ENCODE measurements at places on chromosomes 1 and 21. TPM values are rescaled to one million over a fixed set of nuclear protein-coding genes. Genes with fewer than 3 reads are reported as not detected.
A peak's percentile ranks its signal among the peaks of the same experiment; 100 is the strongest.

DNA sequence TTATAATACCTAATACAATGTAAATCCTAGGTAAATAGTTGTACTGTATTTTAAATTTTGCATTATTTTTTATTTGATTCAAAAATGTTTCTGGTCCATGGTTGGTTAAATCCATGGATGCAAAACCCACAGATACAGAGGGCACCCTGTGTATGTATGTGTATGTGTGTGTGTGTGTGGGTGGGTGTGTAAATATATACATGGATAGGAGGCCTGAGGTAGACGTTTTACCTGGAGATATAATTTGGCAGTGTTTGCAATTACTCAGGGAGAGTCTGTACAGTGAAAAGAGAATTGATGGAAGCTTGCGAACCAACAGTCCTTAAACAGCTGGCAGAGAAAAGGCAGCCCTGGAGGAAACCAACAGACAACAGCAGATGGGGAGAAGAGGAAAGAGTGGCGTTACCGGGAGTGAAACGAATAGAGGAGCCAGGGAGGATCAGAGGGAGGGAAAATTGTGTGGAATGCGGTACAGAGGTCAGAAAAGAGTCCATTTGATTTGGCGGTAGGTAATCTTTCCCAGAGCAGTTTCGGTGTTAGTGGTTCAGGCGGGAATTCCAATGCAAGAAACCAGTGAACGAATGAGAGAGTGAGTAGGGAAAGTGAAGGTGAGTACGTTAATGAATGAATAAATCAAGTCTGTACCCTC lies 47.9 kb upstream of the NBL1 start:
- H3K36me3 ChIP-seq = no peaks in the 10 kb centered on the region
- H3K4me3 ChIP-seq = peak overlapping the region; percentile 94
- peak overlapping the region; percentile 80 for H3K27ac ChIP-seq
- no peaks in the 10 kb centered on the region for H3K27me3 ChIP-seq
- DNase-seq = no peak

DNA sequence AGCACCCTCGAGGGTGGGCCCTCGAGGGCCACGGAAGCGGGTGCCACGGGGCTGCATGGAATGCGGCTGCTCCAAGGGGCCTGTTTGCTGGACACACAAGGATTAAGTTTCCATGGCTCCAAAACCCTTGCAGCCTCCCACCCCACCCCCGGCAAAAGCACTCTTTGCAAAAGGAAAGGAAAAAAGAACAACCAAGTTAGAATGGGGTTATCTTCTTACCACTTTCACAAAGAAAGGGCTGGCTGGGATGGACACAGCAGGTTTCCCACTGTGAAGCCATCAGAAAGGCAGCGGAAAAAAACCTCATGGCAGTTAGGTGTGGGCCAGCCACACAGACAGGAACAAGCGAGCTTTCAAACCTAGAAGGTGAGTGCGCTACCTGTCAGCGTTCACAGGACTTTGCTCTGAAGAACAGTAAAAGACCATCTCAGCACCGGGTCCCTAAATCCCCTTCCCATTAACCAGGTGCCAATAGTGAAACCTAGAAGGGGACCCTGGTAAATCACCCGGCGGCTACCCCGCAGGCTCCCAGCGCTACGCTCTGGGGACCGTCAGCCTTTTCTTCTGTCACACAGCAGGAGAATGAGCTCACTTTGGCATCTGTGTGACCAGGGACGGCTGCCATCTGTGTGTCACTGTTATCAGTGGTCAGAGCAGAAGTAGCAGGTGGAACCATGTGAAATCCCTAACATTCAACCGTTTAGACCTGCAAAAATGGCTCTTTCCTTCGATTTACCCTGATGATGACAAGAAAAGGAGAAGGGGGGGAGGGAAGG lies 93.0 kb downstream of the SIM2 start:
- no peaks in the 10 kb centered on the region for H3K36me3 ChIP-seq
- no peak for DNase-seq
- no peak overlapping the region for H3K4me3 ChIP-seq
- H3K27ac ChIP-seq = no peak overlapping the region

DNA sequence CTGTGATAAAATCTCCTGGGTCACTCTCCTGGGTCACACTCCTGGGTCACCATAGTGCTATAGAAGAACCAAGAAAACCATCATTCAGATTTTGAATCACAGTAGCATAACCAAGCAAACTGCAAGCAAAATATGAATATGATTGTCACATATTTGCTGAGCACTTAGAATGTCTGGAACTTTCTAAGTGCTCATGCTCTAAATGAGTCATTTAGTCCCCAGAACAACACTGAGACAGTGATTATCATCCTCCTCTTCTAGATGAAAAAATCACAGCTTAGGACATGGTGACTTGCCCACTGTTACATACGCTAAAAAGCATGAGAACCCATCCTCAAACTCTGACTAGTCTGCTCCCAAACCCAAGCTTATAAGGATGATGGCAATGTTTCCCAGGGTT lies 39.5 kb upstream of the DDAH1 start:
- no peak overlapping the region for H3K4me3 ChIP-seq
- H3K36me3 ChIP-seq = no peaks in the 10 kb centered on the region
- no peak for DNase-seq
- no peak overlapping the region for H3K27ac ChIP-seq
- peaks cover 4% of the 10 kb centered on the region for H3K4me1 ChIP-seq
- H3K27me3 ChIP-seq = no peaks in the 10 kb centered on the region

DNA sequence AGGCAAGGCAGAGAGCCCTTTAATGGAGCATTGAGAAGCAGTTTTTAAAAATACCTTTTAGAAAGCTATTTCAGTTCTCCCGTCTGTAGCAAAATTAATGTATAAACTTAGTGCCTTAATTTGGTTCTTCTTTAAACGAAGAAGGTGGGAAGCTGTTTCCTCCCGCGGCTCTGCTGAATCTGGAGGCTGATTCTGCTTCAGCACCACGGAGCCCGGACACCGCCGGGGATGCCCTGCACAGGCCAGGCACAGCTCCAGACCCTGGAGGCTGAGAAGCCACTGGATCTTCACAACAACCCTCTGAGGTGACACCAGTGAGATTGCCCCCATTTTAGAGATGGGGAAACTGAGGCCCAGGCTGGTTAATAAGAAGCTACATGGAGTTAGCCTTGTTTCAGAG lies 175.8 kb upstream of the VAMP3 start:
- no peak overlapping the region for H3K27ac ChIP-seq
- no peak overlapping the region for H3K4me3 ChIP-seq
- no peaks in the 10 kb centered on the region for H3K36me3 ChIP-seq
- H3K27me3 ChIP-seq = no peaks in the 10 kb centered on the region
- no peak for DNase-seq

- H3K4me1 ChIP-seq = no peaks in the 10 kb centered on the region
- H3K36me3 ChIP-seq = no peaks in the 10 kb centered on the region
- no peak overlapping the region for H3K27ac ChIP-seq
- DNase-seq = no peak
- H3K4me3 ChIP-seq = no peak overlapping the region
Measured at GRCh38 chr1:54107131-54107530, 45.7 kb downstream of the CDCP2 start.

DNA sequence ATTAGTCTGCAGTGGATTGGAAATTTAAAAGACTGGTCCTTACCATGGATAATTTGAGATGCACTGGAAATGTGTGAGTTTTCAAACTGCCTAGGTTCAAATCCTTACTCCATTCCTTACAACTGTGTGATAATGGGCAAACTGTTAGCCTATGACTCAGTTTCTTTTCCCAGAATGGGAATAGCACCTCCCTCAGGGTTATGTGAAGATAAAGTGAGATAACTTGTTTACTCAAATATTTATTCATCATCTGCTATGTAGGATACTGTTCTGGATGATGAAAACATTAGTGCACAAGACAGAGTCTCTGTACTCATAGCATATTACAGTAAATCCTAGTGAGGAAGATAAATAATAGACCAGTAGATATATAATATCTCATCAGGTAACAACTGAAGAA lies 28.6 kb downstream of the LRIG2 start:
- peaks cover 13% of the 10 kb centered on the region for H3K4me1 ChIP-seq
- H3K27ac ChIP-seq = no peak overlapping the region
- no peak overlapping the region for H3K4me3 ChIP-seq
- H3K36me3 ChIP-seq = peaks cover 35% of the 10 kb centered on the region
- no peaks in the 10 kb centered on the region for H3K27me3 ChIP-seq

SMCP gene
- total RNA-seq = not detected

- no peak overlapping the region for H3K27ac ChIP-seq
- H3K4me3 ChIP-seq = no peak overlapping the region
- no peak for DNase-seq
- H3K27me3 ChIP-seq = no peaks in the 10 kb centered on the region
- no peaks in the 10 kb centered on the region for H3K36me3 ChIP-seq
- H3K4me1 ChIP-seq = no peaks in the 10 kb centered on the region
Measured at GRCh38 chr21:35969281-35969680, 91.0 kb downstream of the SETD4 start.

ZFYVE9 gene
- total RNA-seq = 14.2 TPM

DNA sequence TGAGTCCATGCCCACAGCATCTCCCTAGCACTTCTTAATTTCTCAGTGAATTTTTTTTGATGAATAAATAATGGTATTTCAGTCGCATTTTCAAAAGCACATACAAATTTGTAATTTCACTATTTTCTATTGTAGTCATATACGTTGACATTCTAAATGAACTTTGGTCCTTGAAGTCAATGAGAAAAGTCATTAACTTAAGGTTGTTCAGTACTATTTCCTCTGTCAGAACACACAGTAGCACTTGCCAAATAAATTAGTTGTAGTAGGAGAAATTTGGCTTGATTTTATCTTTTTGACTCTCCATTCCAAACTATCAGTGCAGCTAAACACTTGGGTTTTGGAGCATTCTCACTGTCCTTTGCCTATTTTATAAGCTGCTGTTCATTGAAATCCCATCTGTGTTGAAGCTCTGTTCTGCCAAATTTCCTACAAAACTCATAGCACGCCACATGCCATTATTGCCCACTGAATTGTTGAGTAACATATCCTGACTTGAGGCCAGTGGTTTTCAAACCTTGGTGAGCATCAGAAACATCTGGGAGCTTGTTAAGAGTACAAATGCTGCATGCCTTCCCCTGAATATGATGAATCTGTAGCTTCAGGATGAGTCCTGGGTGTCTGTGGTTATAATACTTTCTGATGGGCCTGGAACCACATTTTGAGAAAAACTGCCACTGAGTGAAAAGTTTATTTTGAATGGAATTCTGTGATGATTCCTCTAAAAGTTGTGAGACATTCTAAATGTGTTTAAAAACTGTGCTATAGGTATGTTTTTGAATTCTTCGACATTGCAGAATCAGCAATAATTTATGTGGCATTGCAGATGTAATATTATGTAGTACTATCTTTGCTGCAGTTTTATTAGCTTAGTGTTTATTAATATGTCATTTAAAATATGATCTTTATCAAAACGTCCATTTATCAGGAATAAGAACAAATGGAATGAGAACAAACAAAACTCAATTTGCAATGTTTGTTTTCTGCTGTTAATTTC lies 78.9 kb downstream of the DNM3 start:
- peaks cover 20% of the 10 kb centered on the region for H3K4me1 ChIP-seq
- H3K36me3 ChIP-seq = no peaks in the 10 kb centered on the region
- H3K27ac ChIP-seq = no peak overlapping the region
- H3K27me3 ChIP-seq = no peaks in the 10 kb centered on the region
- no peak for DNase-seq

- H3K36me3 ChIP-seq = no peaks in the 10 kb centered on the region
- DNase-seq = no peak
- no peaks in the 10 kb centered on the region for H3K4me1 ChIP-seq
- no peak overlapping the region for H3K27ac ChIP-seq
Measured at GRCh38 chr1:154145986-154146385, 8.9 kb downstream of the NUP210L start.

CCDC24 gene
- 23.3 TPM for total RNA-seq

TEDDM1 gene
- total RNA-seq = not detected

FCAMR gene
- not detected for total RNA-seq

DNA sequence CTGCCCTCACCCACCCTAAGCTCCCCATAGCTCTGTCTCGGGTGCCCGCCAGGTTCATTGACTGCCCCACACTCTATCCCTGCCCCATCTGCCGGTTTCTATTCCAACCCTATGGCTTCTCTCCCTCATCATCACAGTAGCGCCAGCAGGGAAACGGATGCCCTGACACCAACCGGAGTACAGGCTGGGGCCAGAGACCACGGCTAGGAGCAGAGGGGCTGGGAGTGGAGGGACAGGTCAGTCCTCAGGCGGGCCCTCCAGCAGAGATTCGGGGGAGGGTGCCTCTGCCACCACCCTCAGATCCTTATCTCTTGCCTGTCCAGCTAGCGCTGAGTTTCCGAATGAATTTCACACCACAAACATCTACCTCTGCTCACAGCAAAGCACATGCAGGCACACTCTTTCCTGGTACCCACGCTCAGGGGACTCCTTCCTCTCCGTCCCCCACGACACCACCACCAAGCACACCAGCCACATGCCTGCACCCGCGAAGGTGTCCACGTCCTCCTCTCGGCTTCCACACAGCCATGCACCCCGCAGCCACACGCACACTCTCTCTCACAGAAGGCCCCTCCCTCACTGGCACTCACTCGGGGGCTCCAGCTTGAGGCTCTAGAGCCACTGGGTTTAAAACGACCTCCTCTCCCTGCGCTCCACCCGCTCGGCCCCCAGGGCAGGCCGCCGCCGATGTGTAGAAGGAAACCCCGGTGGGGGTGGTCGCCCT lies 7.2 kb downstream of the TAL1 start:
- DNase-seq = no peak
- H3K36me3 ChIP-seq = no peaks in the 10 kb centered on the region
- H3K27ac ChIP-seq = no peak overlapping the region
- no peak overlapping the region for H3K4me3 ChIP-seq
- no peaks in the 10 kb centered on the region for H3K4me1 ChIP-seq

HIVEP3 gene
- total RNA-seq = 7.1 TPM

E2F2 gene
- 16.3 TPM for total RNA-seq

S1PR1 gene
- total RNA-seq = 0.61 TPM

GRCh38 chr1:26021647-26022403 lies at the start of gene EXTL1:
Gene EXTL1 (plus strand): TSS chr1:26021775. CDS start chr1:26022647, 872 bp downstream.
- no peak for DNase-seq
- H3K4me3 ChIP-seq = no peak within 1 kb of the TSS
- no peaks in the 10 kb centered on the region for H3K36me3 ChIP-seq
- no peak within 1 kb of the TSS for H3K27ac ChIP-seq

OR10Z1 gene
- not detected for total RNA-seq

DIPK1A gene
- total RNA-seq = 4.3 TPM

DNA sequence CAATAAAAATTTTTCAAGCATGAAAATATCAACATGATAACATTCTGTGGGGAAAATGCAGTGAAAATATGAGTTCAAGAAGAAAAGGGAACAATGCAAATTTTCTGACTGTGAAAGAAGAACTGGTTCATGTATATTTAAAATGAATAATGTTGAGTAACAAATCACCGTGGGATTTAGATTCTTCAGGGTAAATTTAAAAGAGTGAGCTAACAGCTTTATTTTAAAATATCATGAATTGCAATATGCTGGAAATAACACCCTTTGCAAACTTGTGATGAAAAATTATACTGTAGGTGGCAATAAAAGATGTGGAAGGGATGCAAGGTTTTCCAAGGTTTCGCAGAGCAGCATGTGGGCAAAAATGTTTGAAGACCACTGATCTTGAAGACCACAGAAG lies 13.2 kb upstream of the SSX2IP start:
- no peak overlapping the region for H3K4me3 ChIP-seq
- DNase-seq = no peak
- H3K27me3 ChIP-seq = no peaks in the 10 kb centered on the region

TSTD1 gene
- 116 TPM for total RNA-seq

GRCh38 chr1:226064816-226065248 lies 2.3 kb downstream of the H3-3A start:
- peaks cover 33% of the 10 kb centered on the region for H3K36me3 ChIP-seq
- H3K27me3 ChIP-seq = no peaks in the 10 kb centered on the region
- H3K4me3 ChIP-seq = peak overlapping the region; percentile 80
- no peak overlapping the region for H3K27ac ChIP-seq
- peaks cover 6% of the 10 kb centered on the region for H3K4me1 ChIP-seq
- DNase-seq = no peak
